ENCODE measurements at places on chromosomes 3 and 15.
A peak's percentile ranks its signal among the peaks of the same experiment; 100 is the strongest.

GRCh38 chr15:72034351-72034750 lies 83.6 kb downstream of the MYO9A start:
- no peak for DNase-seq

DNA sequence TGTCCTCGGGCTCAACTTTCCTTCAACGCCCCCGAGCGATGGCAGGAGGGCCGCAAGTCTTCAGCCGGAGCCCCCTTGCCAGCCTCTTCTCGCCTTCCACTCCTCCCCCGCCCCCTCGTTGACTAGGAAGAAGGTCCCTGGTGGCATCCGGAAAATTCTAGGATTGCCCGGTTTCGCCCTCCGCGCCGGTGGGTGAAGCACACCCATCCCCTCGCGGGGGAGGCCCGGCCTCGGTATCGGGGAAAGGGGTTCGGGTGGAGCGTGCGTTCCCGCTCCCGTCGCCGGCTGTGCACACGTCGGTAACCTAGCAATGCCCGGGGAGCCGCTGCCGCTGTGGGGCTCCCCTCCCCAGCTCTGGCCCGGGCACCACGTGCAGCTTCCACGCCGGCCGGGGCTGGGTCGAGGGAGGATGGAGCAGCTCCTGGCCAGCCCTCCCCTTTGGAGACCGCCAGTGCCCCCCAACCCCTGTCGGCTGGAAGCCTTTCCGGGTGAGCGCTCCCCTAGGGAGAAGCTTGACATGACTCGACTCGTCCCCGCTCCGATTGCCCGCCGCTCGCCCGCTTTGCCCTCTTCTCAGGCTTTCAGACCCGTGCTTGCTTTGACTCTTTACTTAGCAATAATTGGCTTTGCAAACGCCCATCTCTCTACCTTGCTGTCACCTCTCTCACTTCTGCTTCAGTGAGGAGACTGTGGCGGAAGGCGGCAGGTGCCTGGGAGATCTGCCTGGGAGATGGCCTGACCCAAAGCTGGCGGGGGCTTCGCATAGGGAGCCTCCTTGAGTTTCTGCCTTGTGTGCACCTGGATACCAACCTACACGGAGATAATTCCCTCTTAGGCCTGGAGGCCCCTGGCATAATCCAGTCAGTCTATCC lies 1.3 kb downstream of the CACNA1D start:
- DNase-seq: peak; percentile 25

DNA sequence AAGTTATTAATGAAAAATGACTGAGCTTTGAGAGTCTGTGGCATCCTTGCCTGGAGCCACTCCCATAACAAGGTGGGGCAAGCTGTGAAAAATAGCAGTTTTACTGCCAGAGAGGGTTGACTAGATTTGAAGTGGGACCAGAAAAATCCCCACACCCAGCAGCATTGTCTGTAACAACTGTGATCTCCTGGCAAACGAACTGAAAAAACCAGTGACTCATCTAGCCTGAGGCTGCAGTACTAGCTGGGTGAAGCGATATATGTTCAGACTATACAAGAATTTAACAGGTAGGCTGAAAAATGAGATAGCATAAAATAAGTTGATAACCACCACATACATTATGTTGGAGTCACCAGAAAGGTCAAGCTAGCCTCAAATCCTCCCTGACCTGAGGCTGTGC lies 64.0 kb downstream of the DPH6 start:
- no peak for DNase-seq

DNA sequence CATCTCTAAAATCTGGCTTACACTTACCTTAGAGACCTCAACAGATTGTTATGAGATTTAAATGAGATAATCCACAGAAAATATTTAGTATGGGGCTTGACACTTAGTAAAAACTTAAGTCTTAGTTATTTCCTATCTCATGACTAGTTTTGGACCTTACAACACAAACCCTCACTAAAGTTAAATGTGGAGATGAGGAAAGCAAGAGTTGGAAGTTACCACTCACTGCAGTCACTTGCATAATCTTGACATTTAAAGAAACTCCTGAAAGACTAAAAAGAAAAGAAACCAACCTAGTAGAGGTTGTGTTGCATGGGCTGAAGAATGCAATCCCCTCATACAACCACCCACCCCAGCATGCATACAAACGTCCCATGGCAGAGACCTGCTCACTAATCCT lies 40.1 kb downstream of the ITGB5 start:
- no peak for DNase-seq

DNA sequence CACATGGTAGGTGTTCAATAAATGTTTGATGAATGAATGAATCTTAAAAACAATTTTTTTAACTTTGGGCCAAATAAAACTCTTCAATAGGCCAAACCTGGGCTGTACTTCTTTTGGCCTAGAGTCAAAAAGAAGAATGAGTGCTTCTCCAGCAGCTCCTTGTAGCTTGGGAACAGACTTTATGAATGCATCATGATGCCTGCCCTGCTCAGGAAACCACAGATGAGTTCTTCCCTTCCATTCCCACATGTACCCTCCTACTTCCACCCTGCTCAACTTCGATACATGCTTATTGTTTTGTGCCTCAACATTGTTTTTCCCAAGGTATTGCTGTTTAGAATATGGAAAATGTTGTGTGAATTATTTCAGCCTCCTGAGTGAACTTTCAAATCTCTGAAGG lies 87.0 kb downstream of the FILIP1L start:
- DNase-seq: no peak

GRCh38 chr3:38036906-38037305 lies 2.1 kb upstream of the DLEC1 start:
- no peak for DNase-seq

- no peak for DNase-seq
Observed at GRCh38 chr15:68421798-68422402, 10.1 kb downstream of the ITGA11 start.

Measured in midbrain (tissue), 1 donor.